ENCODE measurements at places on chromosomes 2 and 18.
A peak's percentile ranks its signal among the peaks of the same experiment; 100 is the strongest.

DNA sequence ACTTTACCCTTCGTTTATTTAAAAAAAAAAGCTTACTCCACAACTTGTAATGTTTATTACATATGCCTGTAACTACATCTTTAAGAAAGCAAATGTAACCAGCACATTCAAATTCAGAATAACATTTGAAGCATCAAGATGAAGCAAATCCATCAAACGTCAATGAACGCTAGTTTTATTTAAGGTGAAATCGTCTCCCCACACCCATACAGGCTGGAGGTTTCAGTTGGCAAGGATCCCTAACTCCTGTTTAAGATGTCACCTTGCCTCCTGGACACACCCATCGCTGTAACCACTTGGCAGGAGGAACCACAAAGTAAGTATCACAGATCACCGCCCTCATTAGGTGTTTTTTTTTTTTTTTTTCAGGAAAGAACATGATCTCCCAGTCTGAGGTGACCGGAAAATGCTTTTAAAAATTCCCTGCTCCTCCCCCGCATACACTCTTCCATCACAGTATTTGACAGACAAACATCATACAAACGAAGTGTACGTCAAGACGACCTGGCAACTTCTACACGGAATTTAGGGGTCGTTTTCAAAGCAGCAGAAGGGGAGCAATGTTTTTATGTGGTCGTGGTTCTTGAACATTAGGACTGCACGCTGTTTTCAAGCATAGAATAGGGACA lies 19.7 kb upstream of the STPG4 start:
- no peak for DNase-seq

DNA sequence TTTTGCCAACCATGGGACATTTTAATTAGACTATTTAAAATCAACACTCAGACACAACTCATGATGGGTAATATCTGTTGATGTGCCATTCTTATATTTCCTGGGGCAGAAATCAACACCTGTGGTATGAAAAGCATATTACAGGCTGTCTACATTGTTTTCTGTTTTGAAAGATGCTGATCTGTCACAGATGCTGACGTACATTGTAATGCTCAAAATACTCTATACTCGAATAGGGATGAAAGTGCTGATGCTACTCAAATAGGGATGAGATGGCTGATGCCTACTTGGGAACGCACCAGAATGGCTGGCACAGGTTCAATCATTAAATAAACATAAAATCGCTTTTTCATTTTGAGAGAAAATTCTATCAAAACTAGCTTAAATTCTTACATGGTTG lies 41.2 kb downstream of the TMEFF2 start:
- no peak for DNase-seq

GRCh38 chr2:65325066-65325465 lies 97.4 kb downstream of the ACTR2 start:
- no peak for DNase-seq

- DNase-seq: no peak
Observed at GRCh38 chr2:25279091-25279651, 62.6 kb downstream of the DNMT3A start.

GRCh38 chr2:235264121-235264493 lies 229.7 kb upstream of the AGAP1 start:
- DNase-seq: no peak

DNA sequence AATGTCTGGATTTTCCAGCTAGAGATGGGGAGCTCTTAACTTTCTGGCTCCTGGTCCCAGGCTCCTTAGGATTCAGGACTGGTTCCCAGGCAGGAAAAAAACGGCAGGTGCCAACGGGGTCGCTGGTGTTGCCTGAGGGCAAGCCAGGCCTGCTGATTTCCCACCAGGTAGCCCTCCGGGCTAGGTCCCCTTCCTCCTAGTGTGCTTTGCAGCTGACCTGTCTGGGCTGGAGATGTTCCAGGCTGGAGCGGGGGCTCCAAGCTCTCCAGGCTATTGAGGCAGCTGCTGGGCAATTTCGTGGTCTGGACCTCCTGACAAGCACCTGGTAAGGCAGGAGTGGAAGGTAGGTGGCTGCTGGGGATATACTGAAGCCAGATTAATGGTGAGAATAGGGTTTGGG lies 2.0 kb upstream of the MRPL53 start:
- DNase-seq: no peak

- DNase-seq: no peak
Observed at GRCh38 chr2:2466534-2466933, 135.5 kb upstream of the MYT1L start.

- no peak for DNase-seq
Observed at GRCh38 chr2:164151522-164151921, 415.7 kb upstream of the FIGN start.

DNA sequence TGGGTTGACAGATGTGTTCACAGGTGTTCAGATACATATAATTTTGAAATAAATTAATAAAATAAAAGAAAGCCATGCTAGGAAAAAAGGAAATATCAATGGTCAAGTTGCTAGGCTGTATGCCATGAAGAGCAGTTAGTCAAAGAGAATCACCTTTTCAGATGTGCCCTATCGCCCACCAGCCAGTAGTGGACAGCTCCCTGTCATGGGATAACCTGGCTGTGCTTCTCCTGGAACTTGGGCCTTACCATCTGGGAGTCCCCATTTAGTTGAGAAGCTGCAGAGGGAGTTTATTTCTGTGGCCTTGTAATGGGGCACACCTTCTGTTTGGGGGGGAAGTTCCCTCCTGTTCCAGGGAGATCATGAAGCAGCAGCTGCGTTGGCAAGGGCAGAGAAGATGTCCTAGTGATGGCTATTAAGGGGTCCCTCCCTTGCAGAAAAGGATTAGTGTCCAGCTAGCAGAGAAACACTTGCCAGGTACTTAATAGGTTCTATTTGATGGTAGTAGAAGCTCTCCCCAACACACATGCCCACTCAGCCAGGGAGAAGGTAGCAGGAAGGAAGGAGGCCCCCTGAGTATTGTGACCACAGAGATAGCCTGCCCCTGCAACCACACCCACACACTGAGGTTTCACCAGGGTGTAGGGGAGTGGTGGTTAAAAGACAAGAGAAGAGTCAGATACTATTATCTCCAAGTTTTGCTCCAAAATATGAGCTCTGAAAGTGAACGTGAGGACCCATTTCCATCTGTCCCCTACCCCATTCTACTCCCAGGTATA lies 117.7 kb downstream of the B3GNT2 start:
- DNase-seq: no peak

- peak; percentile 58 for DNase-seq
Observed at GRCh38 chr2:36357847-36358659, 2.5 kb downstream of the CRIM1 start.

- no peak for DNase-seq
Observed at GRCh38 chr18:32422978-32423740, 47.5 kb downstream of the GAREM1 start.

DNA sequence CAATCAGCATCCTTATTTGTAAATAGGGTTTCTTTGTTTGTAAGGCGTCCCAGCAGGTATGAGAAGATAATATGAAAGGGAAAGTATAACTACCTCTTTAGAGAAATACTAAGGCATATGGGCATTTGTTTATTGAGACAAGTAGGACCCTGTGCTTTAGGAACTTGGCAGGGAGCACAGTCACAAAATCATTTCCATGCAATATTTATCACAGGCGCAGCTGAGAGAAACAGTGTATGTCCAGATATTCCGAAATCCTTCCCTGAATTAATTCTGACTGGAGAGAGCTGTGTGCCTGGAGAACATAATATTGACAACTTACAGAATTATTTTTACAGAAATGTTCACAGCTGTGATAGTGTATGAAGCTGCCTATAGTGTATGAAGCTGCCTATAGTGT lies 416.7 kb downstream of the THSD7B start:
- DNase-seq: no peak

DNA sequence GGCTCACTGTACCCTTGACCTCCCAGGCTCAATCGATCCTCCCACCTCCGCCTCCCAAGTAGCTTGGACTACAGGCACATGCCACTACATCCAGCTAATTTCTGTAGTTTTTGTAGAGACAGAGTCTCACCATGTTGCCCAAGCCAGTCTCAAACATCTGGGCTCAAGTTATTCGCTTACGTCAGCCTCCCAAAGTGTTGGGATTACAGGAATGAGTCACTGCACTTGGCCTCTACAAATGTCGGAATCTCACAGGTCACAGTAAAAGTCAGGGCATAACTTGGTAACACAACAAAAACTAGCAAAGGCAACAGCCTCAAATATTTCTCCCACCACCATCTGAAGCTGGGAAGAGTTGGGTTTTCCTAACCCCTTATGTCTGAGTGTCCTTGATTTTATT lies 25.3 kb downstream of the SCG2 start:
- DNase-seq: peak; percentile 84

GRCh38 chr2:168814939-168815907 lies 12.8 kb downstream of the NOSTRIN start:
- no peak for DNase-seq

GRCh38 chr2:101223814-101224231 lies 28.9 kb upstream of the CNOT11 start:
- DNase-seq: no peak

DNA sequence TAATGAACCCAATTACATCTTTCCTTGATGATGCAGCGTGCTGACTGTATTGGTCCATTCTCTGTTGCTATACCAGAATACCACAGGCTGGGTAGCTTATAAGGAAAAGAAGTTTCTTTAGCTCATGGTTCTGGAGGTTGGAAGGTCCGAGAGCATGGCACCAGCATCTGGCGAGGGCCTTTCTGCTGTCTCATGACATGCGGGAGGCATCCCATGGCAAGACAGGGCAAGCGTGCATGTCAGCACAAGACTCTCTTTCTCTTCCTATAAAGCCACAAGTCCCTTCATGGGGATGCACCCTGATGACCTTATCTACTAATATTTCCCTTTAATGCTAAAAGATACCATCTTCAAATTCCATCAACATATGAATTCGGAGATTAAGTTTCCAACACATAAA lies 122.8 kb upstream of the FHL2 start:
- DNase-seq: no peak

GRCh38 chr2:104290566-104290891 lies 563.4 kb upstream of the POU3F3 start:
- no peak for DNase-seq

DNA sequence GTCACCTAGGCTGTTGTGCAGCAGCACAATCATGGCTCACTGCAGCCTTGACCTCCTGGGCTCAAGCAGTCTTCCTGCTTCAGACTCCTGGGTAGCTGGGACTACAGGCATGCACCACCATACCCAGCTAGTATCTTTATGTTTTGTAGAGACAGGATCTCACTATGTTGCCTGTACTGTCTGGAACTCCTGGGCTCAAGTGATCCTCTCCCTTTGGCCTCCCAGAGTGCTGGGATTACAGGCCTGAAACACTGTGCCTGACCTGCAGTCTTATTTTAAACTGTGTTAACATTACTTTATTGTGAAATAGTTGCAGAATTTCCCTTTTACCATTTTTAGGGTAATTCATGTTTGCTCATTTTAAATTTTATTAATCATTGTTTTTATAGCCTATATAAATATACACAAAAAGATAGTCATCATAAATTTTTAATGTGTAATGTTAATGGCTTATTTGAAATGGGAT lies 24.6 kb downstream of the EML4 start:
- no peak for DNase-seq

- no peak for DNase-seq
Observed at GRCh38 chr2:209591021-209591420, 167.2 kb downstream of the MAP2 start.

- DNase-seq: no peak
Observed at GRCh38 chr2:42096869-42097591, 49.2 kb downstream of the PKDCC start.
